IPS DF 19.7 (cell line): ENCODE measurements at places on chromosomes 4 and X.

GRCh38 chrX:128438082-128438481, 385.9 kb upstream of the ACTRT1 start:
- DNase-seq: no peak

- DNase-seq: no peak
Observed at GRCh38 chr4:9608300-9608699, 164.1 kb downstream of the DEFB131A start.

GRCh38 chrX:123878252-123878721, 18.4 kb downstream of the XIAP start:
- no peak for DNase-seq

DNA sequence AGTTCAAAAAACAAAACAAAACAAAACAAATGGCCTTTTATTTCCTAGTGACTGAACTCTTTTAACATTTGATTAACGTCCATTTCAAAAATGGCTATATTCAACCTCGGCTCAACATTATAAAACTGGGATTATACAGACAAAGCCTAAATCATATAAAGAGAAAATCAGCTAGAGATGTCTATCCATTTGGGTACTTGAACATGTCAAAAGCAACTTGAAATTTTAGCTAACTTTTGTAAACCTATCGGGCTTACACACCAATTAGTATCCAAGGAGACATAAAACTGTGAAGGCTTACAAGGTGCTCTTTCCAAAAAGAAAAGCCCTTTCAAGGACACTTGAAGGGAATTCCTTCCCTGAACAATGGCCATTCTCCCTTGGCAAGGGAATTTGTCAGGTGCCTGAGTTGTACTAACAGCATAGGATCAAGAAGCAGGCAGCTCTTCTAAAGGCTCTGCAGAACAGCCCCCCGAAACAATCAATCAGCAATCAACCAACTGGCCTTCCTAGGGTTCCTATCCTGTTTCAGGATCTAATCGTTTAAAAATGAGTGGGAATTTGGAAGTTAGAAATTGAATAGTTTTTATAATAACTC, 633.7 kb upstream of the HTR2C start:
- DNase-seq: no peak

GRCh38 chrX:121455890-121456289, 408.5 kb downstream of the GLUD2 start:
- DNase-seq: no peak

DNA sequence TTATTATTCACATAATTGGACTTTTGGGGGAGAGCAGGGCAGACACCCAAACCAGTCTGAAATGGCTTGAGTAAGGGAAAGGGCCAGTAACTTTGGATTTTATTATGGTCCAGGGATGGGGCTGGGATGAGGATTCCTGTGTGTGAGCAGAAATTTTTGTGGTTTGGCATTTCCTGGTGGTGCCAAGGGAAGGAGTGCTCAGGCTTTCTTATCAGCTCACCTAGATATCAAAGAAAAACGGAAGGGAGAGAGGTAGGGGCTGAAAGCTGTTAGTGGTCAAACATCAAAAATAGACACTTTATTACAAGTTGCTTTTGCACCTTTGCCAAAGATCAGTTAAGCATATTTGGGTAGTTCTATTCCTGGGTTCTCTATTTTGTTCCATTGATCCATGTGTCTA, 128.5 kb upstream of the DIPK2B start:
- no peak for DNase-seq

DNA sequence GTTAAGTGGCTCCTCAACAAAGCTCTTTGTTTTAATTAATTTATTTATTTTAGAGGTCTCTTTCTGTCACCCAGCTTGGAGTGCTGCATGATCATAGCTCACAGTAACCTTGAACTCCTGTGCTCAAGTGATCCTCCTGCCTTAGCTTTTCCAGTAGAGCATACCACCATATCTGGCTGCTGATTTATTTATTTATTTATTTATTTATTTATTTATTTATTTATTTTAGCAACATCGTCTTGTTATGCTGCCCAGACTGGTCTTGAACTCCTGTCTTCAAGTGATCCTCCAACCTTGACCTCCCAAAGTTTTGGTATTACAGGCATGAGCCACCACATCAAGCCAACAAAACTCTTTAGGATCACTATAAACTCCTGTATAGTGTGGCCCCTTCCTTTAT, 15.8 kb upstream of the KLF8 start:
- no peak for DNase-seq

- no peak for DNase-seq
Observed at GRCh38 chr4:176784816-176785215, 7.9 kb downstream of the VEGFC start.

DNA sequence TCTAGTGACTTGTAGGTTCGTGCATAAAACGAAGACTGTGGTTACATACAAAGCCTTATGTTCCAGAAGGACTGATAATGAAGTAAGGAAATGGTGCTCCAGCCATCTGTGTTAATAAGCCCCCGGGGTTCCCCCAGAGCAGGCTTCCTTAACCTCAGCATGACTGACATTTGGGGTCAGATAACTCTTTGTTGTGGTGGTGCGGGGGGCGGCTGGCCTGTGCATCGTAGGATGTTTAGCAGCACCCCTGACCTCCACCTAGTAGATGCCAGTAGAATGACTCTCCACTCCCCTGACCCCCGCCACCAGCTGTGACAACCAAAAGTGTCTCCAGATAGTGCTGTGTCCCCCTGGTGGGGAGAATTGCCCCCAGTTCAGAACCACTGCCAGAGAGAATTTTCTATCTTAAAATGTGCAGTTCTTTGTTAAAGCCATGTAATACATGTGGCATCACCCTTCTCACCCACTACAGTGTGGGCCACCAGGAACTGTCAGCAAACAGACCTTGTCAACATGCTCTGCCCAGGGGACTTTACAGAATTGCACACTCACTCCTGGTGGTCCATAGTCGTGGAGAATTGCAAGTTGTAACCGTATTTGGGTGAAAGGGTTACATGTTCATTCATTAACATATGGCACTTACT, 7.5 kb downstream of the SH3KBP1 start:
- no peak for DNase-seq

DNA sequence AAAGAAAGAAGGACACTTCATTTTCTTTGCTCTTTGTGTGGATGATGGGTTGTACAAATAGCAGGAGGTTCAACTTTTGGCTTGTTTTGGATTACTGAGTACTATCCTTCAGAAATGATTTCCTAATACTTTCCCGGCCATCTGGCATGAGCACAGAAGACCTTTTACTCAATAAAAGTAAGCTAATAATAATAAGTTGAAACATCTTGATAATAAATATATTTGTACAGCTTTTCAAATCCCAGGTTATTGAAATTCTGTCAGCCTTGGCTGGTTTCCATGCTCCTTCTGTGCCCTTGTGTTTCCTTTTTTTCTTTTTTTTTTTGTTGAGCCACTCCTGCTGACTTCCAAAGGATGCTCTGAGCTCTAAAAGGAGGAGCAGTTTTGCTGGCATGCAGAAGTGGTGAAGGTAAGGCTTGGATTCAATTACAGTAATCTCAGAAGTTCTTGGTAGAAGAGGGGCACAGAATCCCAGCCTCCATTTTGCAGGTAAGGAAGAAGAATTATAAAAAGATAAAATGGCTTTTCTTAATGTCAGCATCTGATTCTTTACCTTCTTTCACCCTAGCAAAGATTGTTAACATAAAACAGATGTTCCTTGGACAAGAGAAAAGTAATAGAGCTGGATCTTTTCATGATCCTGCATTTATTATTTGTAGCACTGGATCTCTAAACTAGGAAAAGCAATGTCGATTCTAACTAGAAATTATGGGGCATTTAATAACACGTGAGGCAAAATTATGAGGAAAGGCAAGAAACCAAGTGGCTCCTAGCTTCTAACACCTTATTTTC, 31.9 kb downstream of the REPS2 start:
- no peak for DNase-seq

- DNase-seq: peak; percentile 50
Observed at GRCh38 chr4:112348488-112349158, 51.5 kb downstream of the ALPK1 start.

GRCh38 chr4:127006446-127006877, 626.3 kb upstream of the INTU start:
- no peak for DNase-seq

- DNase-seq: no peak
Observed at GRCh38 chr4:159787901-159788300, 685.0 kb downstream of the RAPGEF2 start.

- no peak for DNase-seq
Observed at GRCh38 chr4:21625447-21625846, 323.1 kb downstream of the KCNIP4 start.
